ENCODE measurements at places on chromosomes 7 and 10.

DNA sequence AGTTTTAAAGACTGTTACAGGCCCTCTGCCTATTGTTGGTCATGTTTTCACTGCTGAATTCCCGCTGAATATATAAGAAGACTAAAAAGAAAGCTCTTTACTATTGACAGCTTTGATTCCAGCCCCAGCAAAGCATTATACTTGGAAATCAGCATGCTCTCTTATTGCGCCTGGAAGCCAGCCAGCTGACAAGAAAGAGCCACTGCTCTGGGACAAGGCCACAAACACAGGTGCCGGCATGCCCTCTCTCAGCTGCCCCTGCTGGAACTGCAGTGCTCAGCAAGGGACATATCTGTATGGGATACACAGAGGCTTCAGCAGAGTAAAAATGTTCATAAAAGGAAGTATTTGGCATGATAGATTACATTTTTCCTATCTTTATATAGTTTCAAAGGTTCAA lies 523.9 kb downstream of the ADRA2A start:
- DNase-seq = no peak

GRCh38 chr10:31130406-31130805 lies 98.7 kb upstream of the ZNF438 start:
- DNase-seq = no peak

GRCh38 chr10:63369711-63370110 lies 96.1 kb downstream of the JMJD1C start:
- DNase-seq = no peak

GRCh38 chr7:7017707-7018280 lies 164.6 kb upstream of the C1GALT1 start:
- no peak for DNase-seq

- DNase-seq = no peak
Observed at GRCh38 chr10:103733045-103733419, 122.3 kb downstream of the SH3PXD2A start.

GRCh38 chr7:45938626-45939302 lies 17.7 kb upstream of the IGFBP3 start:
- no peak for DNase-seq

- DNase-seq = no peak
Observed at GRCh38 chr10:48638739-48639527, 34.1 kb upstream of the ARHGAP22 start.

GRCh38 chr7:121322460-121322859 lies 6.3 kb upstream of the WNT16 start:
- no peak for DNase-seq

DNA sequence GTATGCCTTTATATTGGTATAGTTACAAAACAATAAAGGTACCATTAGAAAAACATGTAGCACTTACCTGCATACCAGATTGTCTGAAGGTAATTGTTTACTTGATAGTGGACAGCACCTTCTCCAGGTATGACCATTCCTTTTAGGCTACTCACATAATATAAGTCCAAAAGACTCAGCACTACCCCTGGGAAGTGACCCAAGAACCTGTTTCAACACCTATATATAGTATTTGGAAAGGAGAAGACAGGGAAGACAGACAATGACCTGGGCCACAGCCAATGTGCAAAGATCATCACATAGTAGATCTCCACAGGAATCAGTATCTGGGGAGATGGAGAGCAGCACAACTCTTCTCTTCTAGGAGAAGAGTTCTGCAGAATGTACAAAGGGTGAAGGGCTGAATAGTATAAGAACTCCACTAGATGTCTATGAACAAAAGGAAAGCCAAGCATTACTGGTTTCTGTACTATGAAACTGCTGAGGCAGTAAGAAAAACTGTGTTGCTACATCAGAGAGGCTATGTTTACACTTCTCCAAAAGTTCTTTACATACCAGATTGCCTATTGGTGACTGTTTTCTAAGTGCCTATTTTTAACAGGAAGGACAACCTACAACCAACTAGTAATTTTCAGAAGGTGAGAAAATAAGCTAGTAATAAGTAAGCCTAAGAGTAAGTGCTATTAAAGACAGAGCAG lies 159.2 kb downstream of the BTAF1 start:
- DNase-seq = no peak

DNA sequence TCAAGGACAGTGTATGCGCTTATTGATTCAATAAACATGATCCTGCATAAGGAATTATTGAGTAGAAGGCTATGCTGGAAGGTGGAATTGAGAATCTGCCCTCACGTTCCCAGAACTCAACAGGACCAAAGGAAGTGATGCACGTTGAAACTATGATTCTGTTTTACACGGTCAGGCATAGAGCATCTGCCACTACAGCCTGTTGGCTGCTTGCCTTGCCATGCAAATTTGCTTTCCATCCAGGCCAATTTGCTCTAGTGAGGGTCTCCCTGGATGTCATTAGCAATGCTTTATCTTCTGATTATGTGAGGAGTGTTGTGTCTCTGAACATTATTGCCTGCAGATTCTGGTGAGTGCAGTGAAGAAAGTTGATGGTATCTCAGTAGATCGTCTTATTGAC lies 132.9 kb downstream of the ADRA2A start:
- DNase-seq = no peak

- DNase-seq = no peak
Observed at GRCh38 chr10:79192677-79193003, 123.9 kb downstream of the ZMIZ1 start.

- no peak for DNase-seq
Observed at GRCh38 chr7:9028012-9028411, 594.6 kb downstream of the NXPH1 start.

DNA sequence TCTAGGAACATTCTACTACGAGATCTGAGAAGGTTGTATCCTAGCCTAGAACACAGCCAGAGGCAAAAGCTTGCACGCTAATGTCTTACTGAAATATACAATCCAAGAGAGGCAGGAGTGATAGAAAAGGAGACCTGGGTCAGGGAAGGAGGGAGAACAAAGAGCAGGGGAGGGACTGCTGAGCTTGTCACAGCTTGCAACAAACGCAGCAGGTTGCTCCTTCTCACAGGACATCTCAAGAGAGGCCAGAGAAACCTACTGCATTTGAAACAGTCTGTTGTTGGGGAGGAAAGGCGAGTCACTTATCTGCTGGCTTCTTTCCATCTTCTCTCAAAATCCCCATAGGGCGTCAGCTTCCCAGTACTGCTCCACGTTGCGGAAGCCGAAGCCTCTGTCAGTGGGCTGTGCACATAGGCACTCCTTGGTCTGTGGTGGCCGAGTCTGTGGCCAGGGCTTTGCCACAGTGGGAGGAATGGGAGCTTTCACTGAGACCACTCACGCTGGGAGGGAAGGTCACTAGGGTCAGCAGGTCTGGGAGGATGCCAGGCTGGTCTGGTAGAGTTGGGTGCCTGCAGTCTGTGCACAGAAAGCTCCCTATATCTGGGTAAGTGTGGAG lies 25.8 kb upstream of the GPNMB start:
- DNase-seq = no peak

- DNase-seq = no peak
Observed at GRCh38 chr7:3455806-3456595, 154.9 kb downstream of the SDK1 start.

DNA sequence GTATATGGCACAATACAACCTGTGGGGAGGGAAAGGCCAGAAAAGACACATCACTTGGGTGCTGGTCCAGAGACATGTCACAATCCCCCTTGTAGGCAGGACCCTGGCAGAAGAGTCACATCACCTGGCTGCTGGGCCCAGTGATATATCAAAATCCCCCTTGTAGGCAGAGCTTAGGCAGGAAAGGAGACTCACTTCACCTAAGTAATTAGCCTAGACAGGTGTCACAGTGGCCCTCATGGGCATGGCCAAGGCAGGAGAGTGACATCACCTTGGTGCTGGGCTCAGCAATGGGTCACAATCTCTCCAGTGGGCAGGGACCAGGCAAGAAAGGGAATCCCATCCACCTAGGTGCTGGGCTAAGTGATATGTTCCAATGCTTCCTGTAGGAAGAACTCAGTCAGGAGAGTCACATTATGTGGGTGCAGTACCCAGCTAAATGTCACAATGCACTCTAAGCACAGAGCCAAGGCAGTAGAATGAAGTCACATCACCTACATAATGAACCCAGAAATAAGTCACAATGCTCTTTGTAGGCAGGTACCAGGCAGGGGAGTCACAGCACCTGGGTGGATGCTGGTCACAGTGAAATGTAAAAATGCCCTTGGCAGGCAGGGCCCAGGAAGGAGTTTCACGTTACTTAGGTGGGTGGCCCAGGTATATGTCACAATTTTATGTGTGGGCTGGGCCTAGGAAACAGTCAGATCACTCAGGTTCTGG lies 18.9 kb upstream of the ZNF736 start:
- no peak for DNase-seq

GRCh38 chr10:20990604-20991003 lies 93.5 kb upstream of the NEBL start:
- no peak for DNase-seq

GRCh38 chr7:81574723-81575326 lies 195.0 kb downstream of the HGF start:
- DNase-seq = no peak

DNA sequence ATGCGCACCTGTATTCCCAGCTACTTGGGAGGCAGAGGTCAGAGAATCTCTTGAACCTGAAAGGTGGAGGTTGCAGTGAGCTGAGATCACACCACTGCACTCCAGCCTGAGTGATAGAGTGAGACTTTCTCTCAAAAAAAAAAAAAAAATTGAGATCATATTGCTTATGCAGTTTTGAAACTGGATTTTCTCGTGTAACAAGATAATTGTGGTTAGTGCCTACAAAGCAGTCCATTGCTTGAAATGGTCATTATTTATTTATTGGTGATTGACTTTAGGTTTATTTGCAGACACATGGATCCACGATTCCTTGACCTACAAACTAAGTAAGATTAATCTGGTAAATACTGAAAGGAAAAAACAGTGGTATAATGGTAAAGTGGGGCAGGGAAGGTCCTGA lies 149.8 kb downstream of the TAX1BP1 start:
- DNase-seq = no peak

- no peak for DNase-seq
Observed at GRCh38 chr7:36564489-36564888, 159.8 kb downstream of the AOAH start.

DNA sequence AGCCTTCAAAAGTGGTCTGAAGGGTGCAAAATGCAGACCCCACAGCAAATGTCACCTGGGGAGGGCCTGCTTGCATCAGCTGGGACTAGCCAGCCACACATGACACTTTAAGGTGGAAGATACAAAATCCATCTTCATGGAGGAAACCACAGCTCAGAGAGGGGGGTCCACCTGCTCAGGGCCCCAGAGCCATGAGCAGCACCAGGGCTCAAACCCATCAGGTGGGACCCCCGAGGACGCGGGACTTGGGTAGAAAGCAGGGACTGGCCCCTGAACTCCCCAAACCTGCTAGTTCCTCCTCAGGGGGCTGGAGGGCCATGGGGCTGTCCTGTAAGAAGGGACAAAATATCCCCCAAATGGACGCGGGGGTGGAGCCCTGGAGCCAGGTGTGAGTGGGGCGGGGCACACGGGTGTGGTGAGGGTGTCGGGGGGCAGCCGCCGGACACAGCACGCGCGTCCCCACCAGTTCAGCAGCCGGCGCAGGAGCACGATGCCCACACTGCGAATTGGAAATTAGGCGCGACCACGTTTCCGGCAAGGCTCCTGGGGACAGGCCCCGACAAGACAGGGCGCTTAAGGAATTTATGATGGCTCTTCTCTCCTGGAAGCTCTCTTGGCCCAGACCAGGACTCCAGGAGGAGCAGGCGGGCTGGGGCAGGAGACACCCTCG lies 8.0 kb downstream of the PDGFA start:
- DNase-seq = no peak

DNA sequence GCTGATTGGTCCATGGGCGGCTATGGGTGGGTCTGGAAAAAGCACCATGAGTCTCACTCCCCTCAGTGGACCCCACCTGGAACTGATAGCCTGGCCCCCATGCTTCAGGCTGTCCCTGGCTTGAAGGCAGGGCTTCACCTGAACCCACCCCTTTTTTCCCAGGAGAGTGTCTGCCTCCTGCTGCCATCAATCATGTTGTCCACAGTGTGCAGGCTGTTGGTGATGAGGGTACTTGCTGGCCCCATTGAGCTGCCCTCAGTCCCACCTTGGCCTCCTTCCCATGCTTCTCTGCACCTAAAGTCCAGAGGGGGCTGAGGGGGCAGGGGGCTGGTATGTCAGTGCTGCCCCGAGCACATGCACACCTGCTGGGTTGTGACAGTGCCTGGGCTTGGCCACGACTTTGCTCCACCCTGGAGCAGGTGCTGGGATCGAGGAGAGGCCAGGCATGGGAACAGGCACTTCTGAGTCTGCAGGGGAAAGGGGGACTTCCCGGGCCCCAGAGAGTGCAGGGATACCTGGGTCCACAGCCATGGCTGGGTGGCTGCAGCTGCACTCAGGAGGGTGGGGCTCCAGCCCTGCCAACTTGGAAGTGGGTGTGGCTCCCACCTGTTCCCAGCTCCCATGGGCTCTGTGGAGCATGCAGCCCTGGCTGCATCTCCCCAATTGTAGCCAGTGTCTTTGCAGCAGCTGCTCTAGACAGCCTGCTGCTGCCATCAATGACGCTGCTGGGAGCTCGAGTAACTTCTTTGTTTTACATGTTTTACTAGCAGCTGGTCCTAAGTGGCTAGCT lies 56.9 kb downstream of the ADK start:
- no peak for DNase-seq

- DNase-seq = no peak
Observed at GRCh38 chr7:117408831-117409230, 18.5 kb downstream of the ASZ1 start.

GRCh38 chr10:113438652-113439051 lies 114.2 kb upstream of the HABP2 start:
- no peak for DNase-seq

GRCh38 chr10:17811146-17811865 lies 2.2 kb downstream of the MRC1 start:
- no peak for DNase-seq

- no peak for DNase-seq
Observed at GRCh38 chr10:124173298-124173900, 80.0 kb upstream of the CHST15 start.

GRCh38 chr10:89563311-89563710 lies 27.9 kb upstream of the SLC16A12 start:
- DNase-seq = no peak

- DNase-seq = no peak
Observed at GRCh38 chr10:31789555-31789954, 139.1 kb downstream of the ARHGAP12 start.

Data from T-helper 17 cell (primary cell).